Heart left ventricle (tissue), 16 donors: ENCODE measurements at places on chromosomes 16 and 17. TPM values are rescaled to one million over a fixed set of nuclear protein-coding genes. Genes with fewer than 3 reads are reported as not detected.

The TPSG1 gene
- not detected for polyA plus RNA-seq

The NPIPB6 gene
- polyA plus RNA-seq = 0.42 TPM

The AATK gene
- polyA plus RNA-seq = 1.3 TPM

The SCNN1B gene
- 0.15 TPM for polyA plus RNA-seq

The TEKT1 gene
- polyA plus RNA-seq = not detected
